Lung (tissue), 17 donors: ENCODE measurements at places on chromosomes 7 and 10.

- H3K4me3 ChIP-seq, result no peak overlapping the region
- no peaks in the 10 kb centered on the region for H3K27me3 ChIP-seq
- H3K36me3 ChIP-seq, result peaks cover 13% of the 10 kb centered on the region
- no peak for DNase-seq
- no peaks in the 10 kb centered on the region for H3K4me1 ChIP-seq
Observed at GRCh38 chr10:80512031-80512526, 25.6 kb upstream of the SH2D4B start.

DNA sequence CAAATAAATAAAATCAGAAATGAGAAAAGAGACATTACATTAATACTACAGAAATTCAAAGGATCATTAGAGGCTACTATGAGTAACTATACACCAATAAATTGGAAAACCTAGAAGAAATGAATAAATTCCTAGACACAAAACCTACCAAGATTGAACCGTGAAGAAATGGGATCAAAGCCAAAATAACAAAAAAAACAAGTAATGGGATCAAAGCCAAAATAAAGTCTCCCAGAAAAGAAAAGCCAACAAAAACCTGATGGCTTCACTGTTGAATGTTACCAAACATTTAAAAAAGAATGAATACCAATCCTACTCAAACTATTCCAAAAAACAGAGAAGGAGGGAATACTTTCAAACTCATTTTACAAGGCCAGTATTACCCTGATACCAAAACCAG is 20.0 kb downstream of the GSDME start:
- no peaks in the 10 kb centered on the region for H3K4me1 ChIP-seq
- no peaks in the 10 kb centered on the region for H3K36me3 ChIP-seq
- H3K27me3 ChIP-seq, result no peaks in the 10 kb centered on the region
- no peak overlapping the region for H3K27ac ChIP-seq
- DNase-seq, result no peak

- no peaks in the 10 kb centered on the region for H3K27me3 ChIP-seq
- DNase-seq, result no peak
- H3K4me3 ChIP-seq, result no peak overlapping the region
- H3K27ac ChIP-seq, result no peak overlapping the region
- H3K36me3 ChIP-seq, result no peaks in the 10 kb centered on the region
Observed at GRCh38 chr10:17954861-17955260, 3.1 kb downstream of the SLC39A12 start.

DNA sequence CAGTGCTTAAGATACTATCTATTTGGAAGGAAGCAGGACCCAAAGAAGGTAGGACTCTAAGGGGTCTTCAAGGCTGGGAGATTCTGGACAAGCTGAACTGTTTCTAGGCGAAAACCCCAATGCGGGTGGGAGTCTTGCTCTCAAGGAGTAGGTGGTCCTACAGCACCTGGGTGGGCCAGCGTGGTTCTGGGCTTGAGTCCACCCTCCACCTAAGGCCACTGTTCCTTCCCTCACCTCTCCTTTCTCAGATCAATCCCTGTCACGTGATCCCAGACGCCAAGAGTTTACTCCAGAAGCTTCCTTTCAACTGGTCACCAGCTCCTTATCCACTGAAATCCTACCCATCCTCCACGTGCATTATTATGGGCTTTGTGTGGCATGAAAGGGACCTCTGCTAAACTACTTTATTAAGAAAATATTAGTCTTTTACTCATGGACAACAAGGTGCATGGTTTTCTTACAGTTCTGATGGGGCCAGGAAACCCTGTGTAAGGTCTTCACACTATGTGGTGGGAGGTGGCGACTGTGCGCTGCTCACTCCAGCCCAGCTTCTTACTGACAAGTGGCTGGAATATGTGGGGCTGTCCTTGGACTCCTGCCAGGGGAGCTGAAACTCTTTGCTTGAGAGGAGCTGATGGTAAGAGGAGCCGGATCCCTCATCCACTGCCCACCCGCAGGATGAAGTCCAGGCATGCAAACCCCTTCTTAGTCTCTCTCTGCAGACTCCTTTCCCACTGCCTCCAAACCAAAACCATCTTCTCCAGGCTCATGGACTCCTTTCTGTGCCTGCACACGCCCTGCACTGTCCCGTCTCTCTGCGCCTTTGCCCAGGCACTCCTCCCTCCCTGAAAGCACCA is 1.6 kb downstream of the ZNF746 start:
- H3K4me1 ChIP-seq, result no peaks in the 10 kb centered on the region
- DNase-seq, result peak; percentile 91
- H3K27me3 ChIP-seq, result no peaks in the 10 kb centered on the region
- peaks cover 11% of the 10 kb centered on the region for H3K36me3 ChIP-seq
- H3K27ac ChIP-seq, result peak overlapping the region; percentile 91

GRCh38 chr7:421136-421991 is 98.3 kb downstream of the PDGFA start:
- no peaks in the 10 kb centered on the region for H3K27me3 ChIP-seq
- no peak for DNase-seq
- H3K36me3 ChIP-seq, result no peaks in the 10 kb centered on the region
- peaks cover 7% of the 10 kb centered on the region for H3K4me1 ChIP-seq
- no peak overlapping the region for H3K27ac ChIP-seq
- no peak overlapping the region for H3K4me3 ChIP-seq

GRCh38 chr7:50531928-50532327 is 33.3 kb downstream of the DDC start:
- no peaks in the 10 kb centered on the region for H3K27me3 ChIP-seq
- H3K36me3 ChIP-seq, result no peaks in the 10 kb centered on the region
- no peak overlapping the region for H3K27ac ChIP-seq
- H3K4me3 ChIP-seq, result no peak overlapping the region
- H3K4me1 ChIP-seq, result no peaks in the 10 kb centered on the region

- no peaks in the 10 kb centered on the region for H3K27me3 ChIP-seq
- H3K27ac ChIP-seq, result no peak overlapping the region
- peak; percentile 6 for DNase-seq
- H3K36me3 ChIP-seq, result no peaks in the 10 kb centered on the region
Observed at GRCh38 chr7:158275711-158276413, 311.8 kb downstream of the PTPRN2 start.

DNA sequence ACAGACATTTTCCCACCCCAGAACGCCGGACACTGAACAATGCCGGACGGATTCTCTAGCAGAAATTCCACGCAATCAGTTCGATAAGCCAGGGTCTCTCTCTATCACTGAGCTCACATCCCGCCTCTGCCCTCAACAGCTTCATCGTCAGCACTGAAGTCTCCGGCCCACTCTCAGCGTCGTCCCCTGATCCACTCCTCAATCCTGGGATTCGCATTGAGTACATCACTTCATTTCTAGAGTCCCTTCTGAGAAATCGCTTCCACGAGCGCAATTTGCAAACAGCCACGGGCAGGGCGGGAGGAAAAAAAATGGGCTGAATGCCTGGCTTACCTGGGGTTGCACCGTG is 365 bp downstream of the YME1L1 start:
- peaks cover 3% of the 10 kb centered on the region for H3K36me3 ChIP-seq
- H3K27me3 ChIP-seq, result no peaks in the 10 kb centered on the region
- no peak for DNase-seq
- H3K27ac ChIP-seq, result peak overlapping the region; percentile 98
- H3K4me3 ChIP-seq, result peak overlapping the region; percentile 92
- H3K4me1 ChIP-seq, result peaks cover 4% of the 10 kb centered on the region
